ENCODE measurements at places on chromosomes 7 and 10.

DNA sequence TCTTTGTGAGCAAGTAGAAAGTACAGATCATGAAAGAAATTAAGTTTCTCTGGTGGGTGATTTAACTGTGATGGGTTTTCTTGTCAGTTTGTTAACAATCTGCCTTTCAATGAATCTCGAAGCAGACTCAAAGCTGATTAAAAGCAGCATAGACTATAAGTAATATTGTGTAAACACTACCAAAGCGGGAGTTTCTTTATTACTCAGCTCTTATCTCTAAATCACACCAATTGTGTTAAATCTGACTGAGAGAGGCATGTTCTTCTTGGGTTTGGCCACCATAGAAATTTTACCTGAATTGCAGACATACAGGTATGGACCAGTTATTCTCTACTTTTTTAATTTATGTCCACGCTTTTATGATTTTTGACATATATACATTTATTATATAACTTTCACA is 65.2 kb downstream of the DKK1 start:
- DNase-seq: no peak

GRCh38 chr7:91993976-91994375 is 53.3 kb downstream of the AKAP9 start:
- DNase-seq: no peak

DNA sequence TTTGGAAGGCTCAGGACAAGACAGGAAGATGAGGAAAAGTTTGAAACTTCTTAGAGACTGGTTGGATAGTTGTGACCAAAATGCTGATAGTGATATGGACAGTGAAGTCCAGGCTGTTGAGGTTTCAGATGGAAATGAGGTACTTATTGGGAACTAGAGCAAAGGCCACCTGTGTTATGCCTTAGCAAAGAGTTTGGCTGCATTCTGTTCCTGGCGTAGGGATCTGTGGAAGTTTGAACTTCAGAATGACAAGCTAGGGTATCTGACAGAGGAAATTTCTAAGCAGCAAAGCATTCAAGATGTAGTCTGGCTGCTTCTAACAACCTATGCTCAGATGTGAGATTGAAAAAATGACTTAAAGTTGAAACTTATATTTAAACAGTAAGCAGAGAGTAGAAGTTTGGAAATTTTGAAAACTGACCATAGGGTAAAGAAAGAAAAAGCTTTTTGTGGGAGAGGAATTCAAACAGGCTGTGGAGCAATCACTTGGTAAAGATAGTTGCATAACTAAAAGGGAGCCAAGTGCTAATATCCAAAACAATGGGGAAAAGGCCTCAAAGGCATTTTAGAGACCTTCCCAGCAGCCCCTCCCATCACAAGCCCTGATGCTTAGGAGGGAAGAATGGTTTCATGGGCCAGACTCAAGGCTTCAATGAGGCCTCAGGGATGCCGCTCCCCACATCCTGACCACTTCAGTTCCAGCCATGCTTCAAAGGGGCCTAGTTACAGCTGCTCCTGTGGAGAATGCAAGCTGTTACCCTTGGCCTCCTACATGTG is 415.1 kb downstream of the INHBA start:
- DNase-seq: no peak

GRCh38 chr10:35783305-35783838 is 141.3 kb upstream of the FZD8 start:
- DNase-seq: no peak

- DNase-seq: no peak
Observed at GRCh38 chr10:19811540-19811939, 4.7 kb upstream of the PLXDC2 start.

All from T-cell (primary cell).